ENCODE measurements at places on chromosomes 13 and 19.

GRCh38 chr13:25136880-25137787, 35.0 kb downstream of the AMER2 start:
- DNase-seq, result no peak

DNA sequence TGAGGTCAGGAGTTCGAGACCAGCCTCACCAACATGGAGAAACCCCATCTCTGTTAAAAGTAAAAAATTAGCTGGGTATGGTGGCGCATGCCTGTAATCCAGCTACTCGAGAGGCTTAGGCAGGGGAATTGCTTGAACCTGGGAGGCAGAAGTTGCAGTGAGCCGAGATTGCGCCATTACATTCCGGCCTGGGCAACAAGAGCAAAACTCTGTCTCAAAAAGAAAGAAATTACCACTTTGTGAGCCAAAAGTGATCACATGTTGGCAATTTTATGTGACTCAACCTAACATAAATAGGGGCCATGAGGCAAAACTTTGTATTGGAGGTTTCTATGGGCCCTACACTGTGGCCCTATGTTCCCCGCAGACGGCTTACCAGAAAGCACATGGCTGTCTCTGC, 72.2 kb downstream of the MAP4K1 start:
- DNase-seq, result no peak

DNA sequence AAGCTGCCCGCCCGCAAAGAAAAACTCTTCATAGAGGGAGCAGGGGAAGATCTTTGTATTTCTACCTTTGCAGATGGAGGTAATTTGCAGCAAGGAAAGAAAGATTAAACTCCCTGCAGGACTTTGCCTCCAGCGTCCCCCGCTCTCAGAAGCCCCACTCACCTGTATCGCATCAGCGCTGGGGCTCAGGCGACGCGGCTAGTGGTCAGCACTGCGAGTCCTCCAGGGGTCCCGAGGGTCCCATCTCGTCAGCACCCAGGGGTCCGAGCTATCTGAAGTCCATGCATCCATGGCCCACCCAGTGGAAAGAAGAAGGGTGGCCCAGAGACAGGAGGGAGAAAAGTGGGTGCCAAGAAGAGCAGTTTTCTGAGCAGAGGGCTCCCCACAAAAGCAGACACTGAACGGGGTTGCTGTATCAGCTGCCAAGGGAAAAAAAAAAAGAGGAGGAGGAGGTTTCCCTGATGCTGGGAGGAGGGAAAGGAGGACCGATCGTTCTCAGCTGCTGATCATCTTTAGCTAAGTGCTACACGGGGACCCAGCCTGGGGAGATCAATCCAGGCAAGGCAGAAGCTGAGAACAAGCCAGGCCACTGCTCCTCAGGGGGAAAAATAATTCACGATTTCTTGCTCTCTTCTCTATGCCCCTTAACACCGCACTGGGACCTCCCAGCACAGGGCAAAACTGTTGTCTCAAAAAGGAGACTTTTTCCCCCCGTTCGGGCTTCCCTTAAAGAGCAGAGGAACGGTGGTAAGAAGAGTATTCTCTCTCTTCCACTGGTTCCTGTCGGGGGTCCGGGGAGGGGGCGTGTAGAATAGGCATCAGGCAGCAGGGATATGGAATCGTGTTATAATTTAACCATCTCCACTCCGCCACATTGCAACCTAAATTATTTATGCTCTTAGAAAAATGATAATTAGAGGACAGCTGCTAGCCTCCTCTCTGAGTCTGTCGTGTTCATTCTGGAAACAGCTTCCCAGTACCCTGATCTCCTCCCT, 117.7 kb upstream of the CACNA1A start:
- no peak for DNase-seq

GRCh38 chr13:30128591-30128990, 178.8 kb downstream of the KATNAL1 start:
- DNase-seq, result no peak

DNA sequence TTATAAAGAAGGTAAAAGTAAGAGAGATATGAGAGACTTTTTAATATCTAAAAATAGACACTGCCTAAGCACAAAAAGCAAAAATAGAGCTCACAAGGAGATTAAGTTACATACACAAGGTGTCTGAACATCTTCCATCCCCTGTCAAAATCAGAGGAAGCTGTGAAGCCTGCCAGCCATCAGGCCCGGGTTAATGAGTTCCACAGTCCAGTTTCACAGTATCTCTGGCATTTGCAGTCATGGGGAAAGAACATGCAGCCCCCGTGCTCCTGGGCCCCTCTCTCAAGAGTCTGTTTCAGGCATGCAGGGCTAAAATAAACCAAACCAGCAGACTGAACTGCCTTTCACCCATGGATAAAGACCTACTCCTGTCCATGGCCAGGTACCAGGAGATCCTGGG, 79.2 kb downstream of the TBC1D4 start:
- DNase-seq, result no peak

DNA sequence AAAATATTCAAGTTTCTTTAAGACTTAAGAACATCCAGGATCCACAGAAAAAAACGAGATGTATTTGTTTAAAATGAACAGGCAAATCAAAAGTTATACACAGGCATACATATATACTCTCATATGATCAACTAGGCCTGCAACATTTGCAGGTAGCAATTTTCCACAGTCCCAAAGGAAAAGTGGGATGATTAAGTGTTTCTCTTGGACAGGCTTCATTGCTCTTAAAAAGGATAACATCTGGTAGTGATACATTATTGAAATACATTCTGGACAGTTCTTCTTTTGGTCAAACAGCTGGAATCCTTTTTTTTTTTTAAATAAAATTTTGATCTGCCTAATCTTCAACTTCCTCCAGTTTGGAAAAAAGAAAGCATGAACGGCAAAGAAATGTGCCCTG, 114.8 kb upstream of the TDRD3 start:
- no peak for DNase-seq

DNA sequence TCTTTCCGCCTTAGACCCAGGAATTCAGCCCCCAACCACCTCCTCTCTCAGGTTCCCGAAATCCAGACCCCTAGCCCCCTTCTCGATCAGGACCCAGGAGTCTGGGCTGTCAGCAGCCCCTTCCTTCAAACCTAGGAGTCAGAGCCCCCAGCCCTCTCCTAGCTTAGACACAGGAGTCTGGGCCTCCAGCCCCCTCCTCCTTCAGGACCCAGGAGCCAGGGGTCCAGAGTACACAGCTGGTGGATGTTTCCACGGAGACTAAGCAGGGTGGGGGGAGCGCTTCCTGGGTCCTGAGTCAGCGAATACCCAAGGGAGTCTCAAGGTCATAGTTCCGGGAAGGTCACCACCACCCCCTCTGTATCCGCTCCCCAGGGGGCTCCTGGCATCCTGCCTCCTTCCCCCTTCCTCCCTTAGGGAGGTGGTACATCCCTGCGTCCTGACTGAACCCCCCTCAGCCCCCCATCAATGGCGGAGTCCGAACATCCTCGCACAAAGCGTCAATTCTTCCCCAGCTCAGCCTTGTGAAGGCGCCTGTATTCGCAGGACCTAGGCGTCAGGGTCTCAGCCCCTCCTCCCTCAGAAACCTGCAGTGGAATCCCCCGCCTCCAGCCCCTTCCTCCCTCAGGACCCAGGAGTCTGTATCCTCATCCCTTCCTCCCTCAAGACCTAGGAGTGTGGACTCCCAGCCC, 4.6 kb downstream of the CADM4 start:
- DNase-seq, result peak; percentile 68

DNA sequence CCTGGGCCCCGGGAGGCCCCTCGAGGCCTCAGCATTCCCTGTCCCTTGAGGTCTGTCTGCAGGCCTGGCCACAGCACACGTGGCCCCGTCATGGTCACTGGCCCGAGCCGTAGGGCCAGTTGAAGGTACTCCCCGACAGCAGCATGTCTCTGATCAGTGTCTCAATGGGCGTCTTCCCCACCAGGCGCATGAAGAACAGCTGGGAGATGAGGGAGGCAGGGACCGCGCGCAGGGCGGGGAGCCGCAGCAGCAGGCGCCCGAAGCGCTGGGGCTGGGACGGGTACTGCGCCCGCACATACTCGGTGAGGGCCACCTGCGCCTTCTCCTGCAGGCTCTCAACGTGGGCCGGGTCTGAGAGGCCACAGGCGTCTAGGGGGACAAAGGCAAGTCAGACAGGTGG, 6.2 kb downstream of the OCEL1 start:
- DNase-seq, result no peak

- no peak for DNase-seq
Observed at GRCh38 chr13:42688821-42689220, 92.6 kb upstream of the FAM216B start.

GRCh38 chr19:16473875-16474392, 2.2 kb upstream of the EPS15L1 start:
- DNase-seq, result no peak

DNA sequence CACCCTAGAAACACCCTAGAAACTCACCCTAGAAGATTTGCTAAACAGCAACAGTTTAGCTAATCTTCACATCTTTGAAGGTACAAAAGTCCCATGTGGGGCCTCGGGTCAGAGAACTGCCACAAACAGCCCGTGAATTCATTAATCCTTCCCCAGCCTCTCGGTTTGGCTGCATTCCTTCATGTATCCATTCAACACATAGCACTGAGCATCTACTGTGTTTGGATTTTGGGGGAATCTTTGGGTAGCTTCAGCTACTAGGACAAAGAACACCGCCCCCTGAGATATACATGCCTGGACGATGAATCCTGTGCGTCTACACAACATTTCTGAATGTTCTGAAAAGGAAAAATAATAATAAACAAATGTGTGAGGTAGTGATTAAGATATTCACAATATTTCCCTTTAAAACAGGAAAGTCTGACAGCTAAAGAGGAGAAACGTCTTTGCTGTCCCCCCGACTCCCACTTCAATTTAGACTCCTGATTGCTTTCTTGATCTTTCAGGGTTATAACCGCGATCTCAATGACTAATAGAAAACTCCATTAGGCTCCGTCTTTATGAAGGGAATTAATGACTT, 63.5 kb downstream of the ALOX5AP start:
- no peak for DNase-seq

GRCh38 chr13:109844396-109844795, 58.0 kb upstream of the IRS2 start:
- no peak for DNase-seq

- no peak for DNase-seq
Observed at GRCh38 chr13:50713523-50714248, 129.8 kb downstream of the DLEU7 start.

DNA sequence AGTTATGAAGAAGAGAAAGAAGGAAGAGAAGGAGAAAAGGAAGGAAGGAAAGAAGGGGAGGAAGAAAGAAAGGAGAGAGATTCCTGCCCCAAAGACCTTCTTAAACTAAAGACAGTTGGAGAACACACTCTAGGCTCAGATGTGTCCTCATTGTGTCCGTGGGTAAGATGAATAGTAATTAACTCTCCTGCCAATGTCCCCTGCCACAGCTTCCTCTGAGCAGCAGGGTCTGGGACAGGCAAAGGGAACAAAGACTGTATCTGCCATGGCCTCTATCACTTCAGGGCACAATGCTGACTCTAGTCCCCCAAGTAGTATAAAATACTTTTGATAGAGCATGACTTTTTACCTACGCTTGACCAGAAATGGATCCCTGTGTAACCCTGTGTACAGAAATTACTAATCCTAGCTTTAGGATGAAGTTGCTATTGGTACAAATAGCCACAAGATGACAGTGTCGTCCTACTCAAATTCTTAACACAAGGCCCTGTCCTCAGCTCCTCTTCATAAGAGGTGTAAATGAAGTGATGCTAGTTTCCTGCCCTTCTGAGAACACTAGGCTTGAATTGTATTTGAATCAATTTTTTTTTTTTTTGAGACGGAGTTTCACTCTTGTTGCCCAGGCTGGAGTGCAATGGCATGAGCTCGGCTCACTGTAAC, 186.2 kb upstream of the GPR12 start:
- DNase-seq, result no peak

DNA sequence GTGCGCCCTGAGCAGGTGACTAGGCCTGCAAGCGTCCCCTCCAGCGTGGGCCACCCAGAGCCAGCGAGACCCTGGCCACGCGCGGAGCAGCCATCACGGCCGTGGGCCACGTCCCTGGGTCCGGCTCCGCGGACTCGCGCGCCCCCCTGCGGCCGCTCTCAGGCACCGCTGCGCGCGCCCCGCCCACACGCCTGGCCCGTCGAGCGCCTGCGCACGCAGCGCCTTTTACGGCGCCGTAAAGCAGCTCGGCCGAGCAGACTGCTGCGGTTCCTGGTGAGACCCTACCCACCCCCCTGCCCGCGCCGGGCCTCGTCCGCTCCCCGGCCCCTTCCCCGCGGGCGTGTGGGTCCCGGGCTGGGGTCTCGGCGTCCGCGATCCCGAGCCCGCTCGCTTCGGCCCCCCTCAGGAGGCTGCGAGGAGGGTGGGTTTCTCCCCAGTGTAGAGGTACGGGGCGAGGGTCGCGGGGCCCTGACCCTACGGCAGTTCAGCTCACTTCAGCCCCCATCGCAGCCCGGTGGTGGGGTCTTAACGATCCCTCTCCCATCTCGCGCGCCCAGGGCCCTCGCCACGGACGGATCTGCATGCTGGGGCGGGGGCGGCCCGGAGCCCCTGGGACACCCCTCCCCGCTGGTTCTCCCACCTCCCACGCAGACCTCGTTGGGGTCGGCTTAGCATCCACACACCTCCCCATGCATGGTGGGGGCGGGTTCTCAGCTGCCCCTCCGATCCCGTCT, at the start of gene TRAPPC5:
Gene TRAPPC5, plus strand, starts transcription at position 228 of the 734 bp plus-strand sequence. CDS start 1,421 bp downstream, outside the sequence.
- DNase-seq, result peak; percentile 73

GRCh38 chr13:41199079-41199478, 4.7 kb upstream of the KBTBD7 start:
- no peak for DNase-seq

- DNase-seq, result no peak
Observed at GRCh38 chr13:75725736-75726135, 89.6 kb downstream of the LMO7 start.

GRCh38 chr13:21225841-21226581, 49.6 kb downstream of the MRPL57 start:
- DNase-seq, result no peak

GRCh38 chr13:24505256-24505655, 7.3 kb downstream of the PARP4 start:
- no peak for DNase-seq

- DNase-seq, result no peak
Observed at GRCh38 chr13:78465250-78465649, 138.1 kb downstream of the POU4F1 start.

- DNase-seq, result no peak
Observed at GRCh38 chr19:49455773-49456172, 2.7 kb downstream of the ALDH16A1 start.

- DNase-seq, result no peak
Observed at GRCh38 chr13:111955412-111956065, 111.4 kb upstream of the SOX1 start.

GRCh38 chr19:47283405-47284059, 8.8 kb downstream of the INAFM1 start:
- no peak for DNase-seq

GRCh38 chr13:55497486-55497885, 1643.2 kb upstream of the PRR20A start:
- DNase-seq, result no peak

GRCh38 chr19:32650671-32651070, 24.3 kb downstream of the ANKRD27 start:
- no peak for DNase-seq

All from C1 segment of cervical spinal cord (tissue), 14 donors.